ENCODE measurements at places on chromosomes 13 and 19.
A peak's percentile ranks its signal among the peaks of the same experiment; 100 is the strongest.

DNA sequence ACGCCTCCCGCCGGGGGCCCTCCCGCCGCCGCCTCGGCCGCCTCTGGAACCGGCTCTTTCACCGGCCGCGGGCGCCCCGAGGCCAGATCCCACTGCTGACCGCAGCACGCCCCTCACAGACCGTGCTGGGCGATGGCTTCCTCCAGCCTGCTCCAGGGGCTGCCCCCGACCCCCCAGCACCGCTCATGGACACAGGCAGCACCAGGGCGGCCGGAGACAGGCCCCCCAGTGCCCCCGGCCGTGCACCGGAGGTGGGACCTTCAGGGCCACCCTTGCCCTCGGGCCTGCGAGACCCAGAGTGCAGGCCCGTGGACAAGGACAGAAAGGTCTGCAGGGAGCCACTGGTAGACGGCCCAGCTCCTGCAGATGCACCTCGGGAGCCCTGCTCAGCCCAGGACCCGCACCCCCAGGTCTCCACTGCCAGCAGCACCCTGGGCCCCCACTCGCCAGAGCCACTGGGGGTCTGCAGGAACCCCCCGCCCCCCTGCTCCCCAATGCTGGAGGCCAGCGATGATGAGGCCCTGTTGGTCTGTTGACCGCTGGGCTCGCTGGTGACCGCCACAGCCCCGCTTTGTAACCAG, 13.0 kb downstream of the LRP3 start:
- DNase-seq = no peak

- no peak for DNase-seq
Measured at GRCh38 chr13:34347784-34348573, 530.0 kb downstream of the RFC3 start.

GRCh38 chr13:42633495-42633894, 59.5 kb downstream of the TNFSF11 start:
- no peak for DNase-seq

GRCh38 chr13:61396121-61396520, 19.5 kb downstream of the PCDH20 start:
- no peak for DNase-seq

DNA sequence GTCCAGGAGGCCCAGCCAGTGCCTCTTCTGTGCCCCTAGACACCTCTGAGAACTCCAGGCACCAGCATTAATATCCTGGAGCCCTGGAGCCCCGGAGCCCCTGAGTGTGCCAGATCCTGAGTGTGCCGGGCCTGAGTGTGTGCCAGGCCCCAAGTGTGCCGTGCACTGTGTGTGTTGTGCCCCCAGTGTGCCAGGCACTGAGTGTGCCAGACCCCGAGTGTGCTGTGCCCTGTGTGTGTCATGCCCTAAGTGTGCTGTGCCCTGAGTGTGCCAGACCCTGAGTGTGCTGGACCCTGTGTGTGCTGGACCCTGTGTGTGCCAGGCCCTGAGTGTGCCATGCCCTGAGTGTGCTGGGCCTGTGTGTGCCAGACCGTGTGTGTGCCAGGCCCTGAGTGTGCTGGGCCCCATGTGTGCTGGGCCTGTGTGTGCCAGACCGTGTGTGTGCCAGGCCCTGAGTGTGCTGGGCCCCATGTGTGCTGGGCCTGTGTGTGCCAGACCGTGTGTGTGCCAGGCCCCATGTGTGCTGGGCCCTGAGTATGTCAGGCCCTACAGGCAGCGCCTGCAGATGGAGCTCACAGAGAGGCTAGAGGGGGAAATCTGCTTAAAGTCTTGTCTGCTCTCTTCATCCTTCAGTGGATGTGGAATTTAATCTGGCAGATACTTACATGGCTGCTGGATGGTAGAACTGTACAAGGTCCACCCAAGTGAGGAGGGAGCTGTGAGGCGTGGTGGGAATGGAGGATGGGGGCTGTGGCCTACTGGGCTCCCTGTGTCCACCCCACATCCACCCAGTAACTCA, 53.9 kb downstream of the C13orf46 start:
- DNase-seq = no peak

DNA sequence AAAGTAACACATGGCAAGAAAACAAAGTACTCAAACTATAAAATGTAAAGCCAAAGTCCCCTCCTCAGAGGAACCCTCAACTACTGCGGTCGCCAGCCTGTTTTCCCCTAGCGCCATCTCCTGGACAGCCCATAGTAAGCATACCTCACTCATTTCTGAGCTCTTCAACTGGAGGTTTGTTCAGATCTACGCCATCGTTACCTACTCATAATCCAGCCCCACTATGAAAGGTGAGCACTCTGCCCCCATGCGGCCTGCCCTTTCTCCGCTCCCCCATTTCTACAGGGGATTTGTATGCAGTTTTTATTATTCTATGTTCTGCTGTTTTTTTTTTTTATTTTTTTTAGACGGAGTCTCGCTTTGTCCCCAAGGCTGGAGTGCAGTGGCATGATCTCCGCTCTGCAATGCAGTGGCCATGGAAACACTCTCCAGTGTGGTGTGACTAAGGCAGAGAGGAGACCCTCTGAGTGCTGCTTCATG, 26.2 kb downstream of the OPA3 start:
- peak; percentile 23 for DNase-seq
